Colonic mucosa (tissue), 4 donors: ENCODE measurements at places on chromosomes 5 and 9. TPM values are rescaled to one million over a fixed set of nuclear protein-coding genes. Genes with fewer than 3 reads are reported as not detected.
A peak's percentile ranks its signal among the peaks of the same experiment; 100 is the strongest.

The MARVELD2 gene
- total RNA-seq = 51.0 TPM

- H3K4me3 ChIP-seq = no peak overlapping the region
Observed at GRCh38 chr5:139733010-139733688, 62.5 kb upstream of the PSD2 start.

DNA sequence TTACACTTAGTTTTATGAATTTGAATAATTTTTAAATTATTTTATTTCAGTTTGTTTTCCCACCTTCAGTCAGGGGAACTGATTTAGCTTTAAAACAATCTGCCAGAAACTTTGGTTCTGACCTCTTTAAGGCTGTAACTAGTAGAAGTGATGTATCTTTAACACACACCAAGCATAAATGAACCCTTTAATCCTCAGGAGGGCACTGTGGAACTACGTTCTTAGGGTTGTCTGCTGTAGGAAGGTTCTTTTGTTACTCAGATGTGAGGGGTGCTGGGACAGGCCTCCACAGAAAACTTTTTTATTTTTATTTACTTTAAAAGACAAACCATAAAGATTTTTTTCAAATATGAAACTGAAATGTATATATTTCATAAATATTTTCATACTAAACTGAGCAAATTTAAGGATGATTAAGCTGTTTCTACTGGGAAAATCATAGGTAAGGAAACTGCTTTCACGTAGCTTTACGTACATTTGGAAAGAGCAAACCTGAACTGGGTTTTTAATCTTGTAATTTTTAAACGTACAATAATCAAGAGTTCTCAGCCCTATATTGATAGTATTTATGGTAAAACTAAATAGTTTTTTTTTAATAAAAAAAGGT, 5.3 kb downstream of the KLF4 start:
- no peaks in the 10 kb centered on the region for H3K27me3 ChIP-seq
- no peaks in the 10 kb centered on the region for H3K36me3 ChIP-seq
- peak overlapping the region; percentile 79 for H3K27ac ChIP-seq
- DNase-seq = peak; percentile 64

DNA sequence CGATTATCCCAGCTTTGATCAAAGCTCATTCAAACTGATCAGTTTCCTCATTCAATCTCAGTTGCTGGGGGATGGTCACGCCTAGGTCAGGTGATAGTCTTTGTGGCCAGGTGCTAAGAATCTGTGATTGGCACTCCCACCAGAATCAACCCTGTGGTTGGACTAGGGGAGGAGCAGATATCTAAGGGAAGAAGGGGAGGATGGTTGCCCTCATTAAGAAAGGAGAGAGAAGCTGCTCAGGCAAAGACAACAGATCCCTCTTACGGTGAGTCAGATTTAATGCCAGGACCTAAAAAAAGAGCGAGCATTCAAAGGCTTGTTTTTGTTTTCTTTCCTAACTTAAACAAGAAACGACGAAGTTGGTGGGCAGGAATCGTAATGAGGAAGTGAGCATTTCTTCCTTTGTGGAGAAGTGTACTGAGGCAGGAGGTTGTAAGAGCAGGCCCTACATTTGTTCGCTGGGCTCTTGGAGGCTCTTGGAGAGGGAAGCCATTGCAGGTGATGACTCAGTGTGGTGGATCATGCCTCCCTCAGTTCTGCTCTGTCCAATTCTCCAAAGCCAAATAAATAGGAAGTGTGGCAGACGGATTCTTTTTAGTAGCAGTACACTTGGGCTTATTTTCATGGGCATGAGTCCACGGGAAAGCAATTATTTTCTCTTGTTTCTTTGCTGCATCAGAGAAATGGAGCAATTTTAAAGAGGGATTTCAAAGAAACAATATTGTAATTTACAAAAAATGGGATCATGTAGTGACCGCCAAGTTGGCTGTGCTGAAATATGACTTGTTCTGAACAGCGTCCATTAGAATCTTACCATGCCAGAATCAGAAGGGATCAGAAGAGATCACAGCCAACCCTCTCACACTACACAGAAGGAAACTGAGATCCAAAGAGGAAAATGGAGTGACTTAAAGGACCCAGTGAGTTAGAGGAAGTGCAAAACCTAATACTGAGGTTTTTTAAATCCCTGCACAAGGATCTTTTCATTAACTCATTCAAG, 18.7 kb upstream of the TGFBR1 start:
- no peak overlapping the region for H3K27ac ChIP-seq
- DNase-seq = no peak
- H3K4me1 ChIP-seq = no peaks in the 10 kb centered on the region

GRCh38 chr9:95715868-95716435, 159.5 kb upstream of the ERCC6L2 start:
- H3K27ac ChIP-seq = no peak overlapping the region
- no peak for DNase-seq
- H3K36me3 ChIP-seq = no peaks in the 10 kb centered on the region
- H3K4me1 ChIP-seq = no peaks in the 10 kb centered on the region
- H3K27me3 ChIP-seq = no peaks in the 10 kb centered on the region
- no peak overlapping the region for H3K4me3 ChIP-seq
